ENCODE measurements at places on chromosomes 13 and 19.

GRCh38 chr19:36838784-36839324, 667 bp upstream of the ZNF790 start:
- no peak for DNase-seq

- no peak for DNase-seq
Measured at GRCh38 chr13:100497389-100497788, 91.2 kb downstream of the GGACT start.

DNA sequence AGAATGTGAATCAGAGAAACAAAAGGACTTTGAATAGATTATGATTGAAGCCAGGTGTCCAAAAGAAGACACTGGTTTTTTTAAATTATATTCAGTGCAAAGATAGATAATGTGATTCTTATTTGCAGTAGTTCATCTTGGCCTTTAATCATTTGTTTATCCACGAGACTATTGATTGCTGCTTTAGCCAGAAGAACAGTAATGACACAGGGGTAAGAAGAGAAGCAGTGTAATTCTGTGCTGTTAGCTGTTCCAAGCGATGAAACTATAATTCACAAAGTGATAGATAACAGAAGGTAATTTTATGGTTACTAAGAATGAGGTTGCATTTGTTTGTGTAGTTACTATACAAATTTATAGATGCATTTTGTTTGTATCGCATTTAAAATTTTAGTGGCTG, 311.6 kb downstream of the MZT1 start:
- no peak for DNase-seq

DNA sequence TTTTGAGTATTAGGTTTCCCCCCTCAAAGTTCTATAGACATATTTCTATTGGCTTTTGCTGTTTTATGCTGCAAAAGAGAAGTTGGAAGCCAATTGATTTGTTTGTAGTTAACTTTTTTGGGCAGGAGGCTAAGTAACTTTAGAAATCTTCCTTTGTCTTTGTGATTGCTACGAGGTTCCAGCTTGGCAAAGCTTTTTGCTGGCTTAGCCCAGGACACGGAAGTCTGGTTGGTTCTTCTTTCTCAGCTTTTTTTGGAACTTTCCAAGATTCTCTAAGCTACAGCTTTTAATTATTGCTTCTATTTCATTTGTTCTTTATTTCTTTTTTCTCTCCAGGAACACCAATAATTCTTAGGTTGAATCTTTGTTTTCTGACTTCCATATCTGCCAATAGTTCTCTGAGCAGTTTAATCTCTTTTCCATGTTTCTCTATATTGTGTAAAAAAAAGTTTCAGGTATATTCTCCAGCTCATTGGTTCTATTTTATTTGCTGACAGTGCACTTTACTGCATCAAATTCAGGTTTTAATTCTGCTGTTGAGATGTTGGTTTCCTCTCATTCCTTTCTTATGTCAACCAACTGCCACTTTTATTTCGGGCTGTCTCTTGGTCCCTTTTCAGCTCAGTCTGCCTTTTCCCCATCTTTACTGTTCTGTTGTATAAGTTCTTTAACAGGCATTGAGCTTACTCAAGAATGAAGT, 27.8 kb downstream of the MBNL2 start:
- no peak for DNase-seq

DNA sequence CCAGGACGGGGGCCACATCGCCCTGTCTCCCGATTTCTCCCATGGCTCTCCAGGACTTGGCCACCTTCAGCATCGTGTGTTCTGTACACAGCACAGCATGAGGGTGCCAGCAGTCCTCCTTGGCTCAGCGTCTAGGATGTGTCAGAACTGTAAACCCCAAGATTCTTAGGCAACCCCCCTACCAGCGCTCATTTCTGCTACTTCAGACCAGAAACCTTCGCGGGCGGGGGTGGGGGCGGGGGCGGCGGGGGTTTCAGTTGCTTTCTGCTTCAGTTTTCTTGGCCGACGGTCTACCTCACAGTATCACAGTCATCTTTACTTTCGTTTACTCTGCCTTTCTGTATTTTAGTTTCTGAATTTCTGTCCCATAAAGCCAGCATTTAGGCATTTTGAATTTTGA, 82.4 kb downstream of the GGACT start:
- no peak for DNase-seq

DNA sequence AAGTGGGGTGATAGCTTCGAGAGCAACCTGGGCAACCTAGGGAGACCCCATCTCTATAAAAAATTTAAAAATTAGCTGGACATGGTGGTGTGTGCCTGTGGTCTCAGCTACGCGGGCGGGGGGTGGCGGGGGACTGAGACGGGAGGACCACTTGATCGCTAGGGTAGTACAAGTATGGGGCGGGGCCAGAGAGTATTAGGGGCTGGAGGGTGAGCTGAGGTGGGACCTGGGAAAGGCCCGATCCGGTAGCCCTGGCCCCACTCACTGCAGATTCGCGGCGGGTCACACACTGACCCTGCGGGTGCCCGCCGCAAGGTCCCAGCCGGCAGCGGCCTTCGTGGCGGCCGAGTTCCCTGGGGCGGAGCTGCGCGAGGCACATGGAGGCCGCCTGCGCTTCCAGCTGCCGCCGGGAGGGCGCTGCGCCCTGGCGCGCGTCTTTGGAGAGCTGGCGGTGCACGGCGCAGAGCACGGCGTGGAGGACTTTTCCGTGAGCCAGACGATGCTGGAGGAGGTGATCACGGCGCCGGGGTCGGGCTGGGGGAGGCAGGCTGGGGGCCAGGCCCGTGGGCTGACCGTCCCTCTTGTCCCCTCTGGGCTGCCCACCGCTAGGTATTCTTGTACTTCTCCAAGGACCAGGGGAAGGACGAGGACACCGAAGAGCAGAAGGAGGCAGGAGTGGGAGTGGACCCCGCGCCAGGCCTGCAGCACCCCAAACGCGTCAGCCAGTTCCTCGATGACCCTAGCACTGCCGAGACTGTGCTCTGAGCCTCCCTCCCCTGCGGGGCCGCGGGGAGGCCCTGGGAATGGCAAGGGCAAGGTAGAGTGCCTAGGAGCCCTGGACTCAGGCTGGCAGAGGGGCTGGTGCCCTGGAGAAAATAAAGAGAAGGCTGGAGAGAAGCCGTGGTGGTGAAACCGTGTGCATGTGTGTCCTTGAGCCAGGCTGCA, 2.0 kb upstream of the ARHGAP45 start:
- DNase-seq, result peak; percentile 74
